ENCODE measurements at places on chromosomes 2 and 18. TPM values are rescaled to one million over a fixed set of nuclear protein-coding genes. Genes with fewer than 3 reads are reported as not detected.

DNA sequence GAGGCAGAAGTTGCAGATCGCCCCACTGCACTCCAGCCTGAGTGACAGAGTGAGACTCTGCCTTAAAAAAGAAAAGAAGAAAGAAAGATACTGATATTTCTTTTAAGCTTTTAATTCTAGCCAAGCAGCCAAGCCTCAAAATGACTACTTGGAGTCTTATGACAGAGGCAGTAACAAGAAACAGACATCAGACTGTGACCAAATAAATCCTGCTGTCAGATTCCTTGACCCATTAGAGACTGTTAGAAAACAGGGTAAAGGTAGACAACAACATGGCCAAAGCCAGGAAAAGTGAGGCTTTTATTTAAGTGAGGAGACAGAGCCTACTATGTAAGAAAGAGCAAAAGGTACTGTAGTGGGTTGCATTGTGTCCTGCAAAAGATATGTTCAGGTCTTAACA is 83.4 kb upstream of the NARS1 start:
- no peak for DNase-seq

- DNase-seq: no peak
These were observed 276.5 kb upstream of the MC4R start for GRCh38 chr18:60649107-60649506.

DNA sequence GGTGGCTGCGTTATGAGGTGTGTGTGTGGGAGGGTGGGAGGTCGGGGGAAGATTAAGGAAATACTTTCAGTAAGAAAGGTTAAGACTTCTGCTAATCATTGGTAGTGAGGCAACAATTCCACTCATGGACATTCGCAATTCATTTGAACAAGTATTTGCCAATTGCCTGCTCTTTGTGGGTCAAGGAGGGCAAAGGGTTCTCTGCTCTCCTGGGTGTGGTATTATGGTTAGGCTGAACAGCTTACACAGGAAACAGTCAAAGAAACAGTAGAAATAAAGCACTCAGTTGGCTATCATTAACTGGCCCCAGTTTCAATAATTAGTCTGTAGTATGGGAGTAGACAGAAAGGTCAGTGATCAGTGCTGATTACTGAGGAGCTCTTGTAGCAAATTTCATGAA is 357.0 kb upstream of the FANCL start:
- DNase-seq: peak; percentile 43

- no peak for DNase-seq
These were observed 164.5 kb downstream of the LCLAT1 start for GRCh38 chr2:30611583-30611982.

- DNase-seq: no peak
These were observed 1221.0 kb downstream of the SUCLG1 start for GRCh38 chr2:83238111-83238510.

Gene CHRND
- total RNA-seq: not detected

GRCh38 chr2:88601286-88601685 is 26.0 kb downstream of the EIF2AK3 start:
- no peak for DNase-seq

Gene CD207
- not detected for total RNA-seq

Gene CDK5R2
- total RNA-seq: not detected

DNA sequence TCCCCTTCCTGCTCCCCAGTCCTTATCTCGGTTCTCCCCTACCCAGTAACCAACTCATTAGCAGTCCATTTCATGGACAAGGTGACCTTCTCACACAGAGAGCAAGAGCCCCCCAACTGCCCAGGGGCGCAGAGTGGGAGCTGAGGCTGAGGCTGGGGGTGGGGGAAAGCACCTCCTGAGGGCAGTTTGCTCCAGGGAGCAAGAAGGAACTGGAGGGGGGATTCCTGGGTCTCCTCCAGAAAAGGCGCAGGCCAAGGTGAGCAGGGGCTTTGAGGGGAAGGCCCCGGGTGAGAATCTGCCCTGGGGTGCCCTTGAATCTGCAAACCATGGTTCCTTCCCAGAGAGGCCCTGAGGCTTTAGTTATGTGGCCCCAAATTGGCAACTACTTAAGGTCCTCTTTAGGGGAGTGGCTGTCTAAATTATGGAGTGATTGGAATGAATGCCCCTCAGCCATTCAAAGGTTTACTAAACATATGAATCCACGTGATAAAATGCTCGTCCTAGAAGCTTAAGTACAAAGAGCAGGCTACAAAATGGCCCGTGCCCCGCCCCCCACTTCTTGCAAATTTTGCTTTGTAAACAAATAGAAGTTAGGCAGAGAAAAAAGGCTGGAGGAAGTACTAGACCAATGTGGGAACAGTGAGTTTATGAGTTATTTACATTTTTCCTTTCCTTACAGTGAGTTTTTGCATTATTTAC is 123.5 kb upstream of the HS6ST1 start:
- DNase-seq: peak; percentile 44

Gene OR6B2
- total RNA-seq: not detected

Gene KLHL30
- total RNA-seq: not detected

GRCh38 chr2:21515903-21516302 is 392.1 kb downstream of the TDRD15 start:
- no peak for DNase-seq

DNA sequence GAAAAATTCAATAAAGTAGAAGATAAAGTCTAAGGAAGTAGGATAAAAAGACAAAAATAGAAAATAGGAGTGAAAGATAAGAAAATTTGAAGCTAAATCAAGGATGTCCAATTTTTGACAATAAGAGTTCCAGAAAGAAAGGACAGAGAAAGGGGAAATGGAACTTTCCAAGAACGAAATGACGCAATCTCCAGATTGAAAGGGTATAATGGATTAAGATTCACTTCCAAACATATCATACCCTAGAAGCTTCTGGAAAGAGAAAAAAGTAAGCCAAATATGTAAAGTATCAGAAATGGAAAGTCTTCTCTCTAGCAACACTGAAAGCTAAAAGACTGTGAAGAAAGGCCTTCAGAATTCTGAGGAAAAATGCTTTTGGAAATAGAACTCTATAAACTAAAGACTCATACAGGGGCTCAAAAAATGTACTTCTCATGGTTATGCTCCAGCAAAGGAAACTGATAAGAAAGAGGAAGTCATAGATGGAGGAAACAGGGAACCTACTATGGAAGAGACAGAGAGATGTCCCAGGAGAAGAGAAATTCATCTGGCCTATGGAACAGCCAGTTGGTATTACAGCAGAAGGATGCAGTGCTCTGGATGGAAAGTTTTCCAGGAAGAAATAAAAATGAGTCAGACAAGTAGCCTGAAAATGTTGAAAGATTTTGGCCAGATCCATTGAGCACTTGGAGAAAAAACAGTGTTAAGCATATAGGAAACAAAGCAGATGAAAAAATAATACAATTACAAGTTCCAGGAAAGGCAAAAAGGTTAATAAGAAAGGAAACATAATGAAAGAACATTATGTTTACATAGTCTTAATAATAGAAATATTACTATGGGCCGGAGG is 20.1 kb downstream of the CASP8 start:
- no peak for DNase-seq

DNA sequence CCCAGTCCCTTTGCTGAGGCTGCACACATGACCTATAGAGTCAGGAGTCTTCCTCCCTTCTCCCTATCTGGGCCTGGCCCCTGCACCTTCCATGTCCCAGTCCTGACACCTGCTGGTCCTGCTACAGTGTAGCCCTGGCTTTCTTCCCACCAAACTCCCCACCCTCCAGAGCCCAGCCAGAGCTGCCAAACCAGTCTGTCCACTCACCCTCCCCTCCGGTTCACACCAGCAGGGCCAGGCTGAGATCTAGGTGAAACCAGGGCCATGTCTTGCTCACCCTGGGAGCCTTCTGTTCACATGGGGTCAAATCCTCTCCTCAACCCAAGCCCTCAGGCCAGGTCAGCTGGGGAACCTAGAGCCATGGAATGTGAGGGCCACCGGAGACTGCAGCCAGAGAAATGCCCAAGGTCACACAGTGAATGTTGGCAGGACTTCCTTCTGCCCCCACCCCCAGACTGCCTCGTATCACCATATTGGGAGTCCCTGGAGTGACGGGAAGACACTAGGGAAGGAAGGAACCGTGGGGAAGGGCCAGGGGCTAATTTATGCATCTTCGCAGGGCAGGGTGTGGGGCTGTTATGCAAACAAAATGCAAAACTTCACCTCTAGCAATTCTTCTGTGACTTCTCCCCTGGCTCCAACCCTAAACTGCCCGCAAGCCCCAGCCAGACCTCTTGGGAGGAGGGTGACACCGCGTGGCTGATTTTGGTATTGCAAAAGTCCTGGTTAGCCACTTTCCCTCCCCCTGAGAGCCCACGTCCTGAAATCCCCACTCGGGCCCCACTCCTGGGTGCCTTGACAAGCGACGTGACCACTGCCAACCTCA is 14.6 kb downstream of the TNS1 start:
- DNase-seq: no peak

DNA sequence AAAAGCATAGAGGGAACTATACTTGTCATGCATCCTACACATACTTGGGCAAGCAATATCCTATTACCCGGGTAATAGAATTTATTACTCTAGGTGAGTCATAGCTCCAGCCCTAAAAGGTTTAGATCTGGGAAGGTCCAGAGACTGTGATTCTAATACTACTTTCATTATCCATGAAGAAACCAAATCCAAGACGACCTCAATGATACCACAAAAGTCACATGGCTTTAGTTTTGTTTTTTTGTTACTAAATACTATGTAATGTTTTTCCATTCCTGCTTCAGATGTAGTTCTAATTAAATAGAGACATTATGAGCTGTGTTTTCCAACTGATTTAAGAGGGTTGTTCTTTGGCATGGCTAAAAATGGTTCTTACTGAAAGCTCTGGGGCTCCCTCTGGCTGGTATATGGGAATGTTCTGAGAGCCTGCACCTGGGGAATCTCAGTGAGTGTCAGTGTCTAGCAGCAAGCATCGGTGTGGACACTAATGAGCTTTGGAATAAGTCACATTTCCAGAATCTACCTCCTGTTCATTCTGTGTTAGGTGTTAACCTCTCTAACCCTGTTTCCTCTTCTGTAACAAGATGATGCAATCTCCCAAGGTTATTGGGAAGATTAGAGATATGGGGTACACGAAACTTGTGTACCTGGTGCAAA is 20.5 kb upstream of the IL1RL2 start:
- DNase-seq: peak; percentile 44

Gene FHL2
- total RNA-seq: 9.6 TPM

GRCh38 chr18:62643181-62643580 is 72.2 kb upstream of the PHLPP1 start:
- DNase-seq: no peak

Gene TTR
- total RNA-seq: not detected

- no peak for DNase-seq
These were observed 31.4 kb upstream of the SALL3 start for GRCh38 chr18:78948221-78948620.

- no peak for DNase-seq
These were observed 3.2 kb downstream of the LRRC30 start for GRCh38 chr18:7234091-7234490.

- DNase-seq: no peak
These were observed 113.8 kb upstream of the THSD7B start for GRCh38 chr2:136651456-136652010.

GRCh38 chr2:236355911-236356310 is 91.7 kb upstream of the ASB18 start:
- peak; percentile 24 for DNase-seq

DNA sequence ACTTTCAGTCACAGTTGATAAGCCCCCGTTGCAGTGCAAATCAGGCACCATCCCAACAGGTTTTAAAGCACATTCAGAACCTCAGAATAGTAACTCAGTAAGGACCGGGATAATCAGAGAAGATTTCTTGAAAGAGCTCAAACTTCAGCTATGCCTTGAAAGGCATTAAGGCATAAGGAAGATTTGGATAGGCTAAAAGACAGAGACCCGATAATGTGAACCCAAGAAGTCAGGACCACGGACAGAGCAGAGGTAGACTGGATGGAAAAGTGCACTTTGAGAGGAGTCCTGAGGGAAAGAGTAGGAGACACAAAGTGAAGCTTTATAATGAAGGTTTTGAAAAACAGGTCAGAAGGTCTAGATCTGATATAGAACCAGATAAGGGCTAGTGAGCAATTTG is 36.9 kb upstream of the KLF7 start:
- no peak for DNase-seq

Gene HOXD12
- not detected for total RNA-seq

Gene IL36B
- total RNA-seq: not detected

DNA sequence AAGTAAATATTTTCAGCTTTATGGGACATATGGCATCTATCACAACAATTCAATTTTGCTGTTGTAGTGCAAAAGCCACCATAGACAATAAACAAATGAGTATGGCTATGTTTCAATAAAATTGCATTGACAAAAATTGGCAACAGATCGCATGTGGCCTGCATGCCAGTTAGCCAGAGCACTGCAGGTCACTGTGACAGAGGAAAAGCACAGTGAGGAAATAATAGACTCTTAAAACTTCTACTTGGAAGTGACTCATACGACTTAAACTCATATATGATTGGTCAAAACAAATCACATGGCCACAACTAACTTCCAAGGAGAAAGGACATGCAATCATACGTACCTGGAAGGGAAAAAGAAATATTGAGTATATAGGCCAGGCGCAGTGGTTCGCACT is 44.4 kb downstream of the EXOC6B start:
- no peak for DNase-seq

DNA sequence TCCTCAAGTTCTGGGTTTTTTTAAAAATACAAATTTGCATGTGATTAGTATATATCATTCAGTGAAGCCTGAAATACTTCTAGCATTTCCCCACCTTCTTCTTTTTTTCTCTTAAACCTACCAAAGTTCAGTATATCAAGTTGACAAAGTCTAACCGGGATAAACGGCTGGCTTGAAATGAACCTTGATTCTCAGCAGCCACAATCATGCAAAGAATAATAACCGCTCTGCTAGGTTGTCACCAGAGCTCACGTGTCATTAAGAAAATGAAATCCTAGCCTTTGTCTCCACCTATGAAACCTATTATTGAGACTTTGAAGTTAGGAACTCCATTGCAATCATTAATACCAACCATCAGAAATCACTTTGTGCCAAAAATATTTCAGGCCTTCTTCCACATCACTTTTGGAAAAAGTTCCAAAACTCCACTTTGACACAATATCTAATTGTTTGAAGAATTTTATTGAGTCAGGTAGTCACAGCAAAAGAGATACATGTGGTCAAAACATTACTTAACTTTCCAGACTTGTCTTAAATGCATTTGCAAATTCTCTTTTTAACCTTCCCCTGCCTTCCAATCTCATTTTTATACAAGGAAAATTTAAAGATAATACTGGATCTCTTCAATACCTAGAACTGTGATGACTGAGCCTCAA is 285.6 kb upstream of the ACVR2A start:
- DNase-seq: no peak

GRCh38 chr18:71008257-71008656 is 719.4 kb downstream of the SOCS6 start:
- no peak for DNase-seq

Gene FTCDNL1
- 4.1 TPM for total RNA-seq

DNA sequence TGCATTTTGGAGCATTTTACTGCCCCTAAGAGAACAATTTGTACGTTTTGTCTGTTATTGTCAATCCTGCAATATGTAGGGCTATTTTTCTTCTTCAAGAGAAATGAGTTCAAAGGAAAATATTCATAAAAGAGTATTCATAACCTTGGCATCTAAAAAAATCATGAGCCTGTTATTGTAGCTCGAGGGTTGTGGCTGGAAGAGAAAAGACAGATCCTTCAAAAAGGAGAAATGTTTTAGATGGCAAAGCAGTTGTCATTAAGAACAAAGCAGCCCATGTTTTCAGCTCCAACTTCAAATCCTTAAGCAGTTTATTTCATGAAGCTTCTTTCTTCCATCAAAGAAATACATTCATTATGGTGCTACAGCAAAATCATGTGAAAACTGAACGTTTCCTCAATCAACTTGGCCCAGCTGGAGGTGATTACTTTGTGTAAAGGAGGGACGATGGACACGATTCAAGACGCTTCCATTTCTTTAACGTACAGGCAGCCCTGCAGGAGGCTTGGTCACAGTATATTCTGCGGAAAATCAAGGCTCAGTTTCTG is 31.4 kb downstream of the QPCT start:
- no peak for DNase-seq

GRCh38 chr18:32025744-32026143 is 7.1 kb downstream of the RNF125 start:
- no peak for DNase-seq
